Left kidney (tissue), 8 donors: ENCODE measurements at places on chromosomes 2 and 18. TPM values are rescaled to one million over a fixed set of nuclear protein-coding genes. Genes with fewer than 3 reads are reported as not detected.

GRCh38 chr18:40673150-40673549 lies 1281.9 kb upstream of the PIK3C3 start:
- DNase-seq: no peak

- DNase-seq: no peak
Observed at GRCh38 chr2:163312713-163313112, 423.1 kb downstream of the FIGN start.

DNA sequence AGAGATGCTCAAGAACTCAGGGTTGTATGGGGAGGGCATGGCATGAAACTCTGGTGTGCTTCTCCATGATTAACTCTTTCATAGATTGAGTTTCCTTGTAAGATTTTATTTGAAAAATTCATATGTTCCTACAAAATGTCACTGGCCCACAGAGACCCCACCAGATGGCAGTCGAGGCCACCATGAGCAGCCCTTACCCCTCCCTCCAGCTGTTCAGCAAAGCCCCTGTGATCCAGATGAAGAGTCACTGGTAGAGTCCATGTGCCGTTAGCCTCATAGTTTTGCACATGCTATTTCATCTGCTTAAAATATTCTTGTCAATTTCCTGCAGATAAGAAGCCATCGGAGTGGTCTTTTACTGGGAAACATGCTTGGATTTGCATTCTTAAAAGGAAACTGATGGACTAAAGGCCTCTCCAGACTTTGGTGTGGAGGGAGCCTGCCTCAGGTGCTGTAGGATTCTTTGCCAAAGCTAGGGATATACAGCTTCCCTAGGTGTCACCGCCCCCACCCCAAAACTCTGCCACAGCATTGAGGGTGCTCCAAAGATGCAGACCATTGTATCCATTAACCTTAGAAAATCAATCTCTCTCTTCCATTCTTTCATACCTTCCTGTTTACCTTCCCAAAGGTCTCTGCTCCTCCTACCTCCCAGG lies 18.8 kb downstream of the ZNF385B start:
- no peak for DNase-seq

Gene ARHGAP28
- 60.3 TPM for polyA plus RNA-seq

GRCh38 chr2:203401-203800 lies 60.4 kb downstream of the SH3YL1 start:
- DNase-seq: no peak

DNA sequence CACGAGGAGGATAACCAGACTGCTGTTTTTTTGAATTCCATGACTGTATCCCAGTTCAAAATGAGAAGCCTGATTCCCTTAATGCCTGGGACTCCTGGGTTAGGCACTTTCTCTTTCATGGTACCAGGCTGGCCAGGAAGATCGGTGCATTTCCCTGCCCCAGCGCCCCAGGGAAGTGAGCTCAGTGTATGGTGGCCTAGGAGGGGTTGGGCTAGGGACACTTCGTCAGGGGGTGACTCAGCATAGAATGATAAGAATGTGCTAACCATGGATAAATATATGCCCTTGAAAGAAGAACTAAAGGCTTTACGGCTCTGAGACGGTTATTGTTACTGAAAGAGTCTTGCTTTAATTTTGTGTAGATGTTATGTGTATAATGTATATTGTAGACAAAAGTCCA lies 27.5 kb upstream of the FAM237A start:
- no peak for DNase-seq

GRCh38 chr2:62307469-62308389 lies 111.8 kb downstream of the B3GNT2 start:
- DNase-seq: no peak

DNA sequence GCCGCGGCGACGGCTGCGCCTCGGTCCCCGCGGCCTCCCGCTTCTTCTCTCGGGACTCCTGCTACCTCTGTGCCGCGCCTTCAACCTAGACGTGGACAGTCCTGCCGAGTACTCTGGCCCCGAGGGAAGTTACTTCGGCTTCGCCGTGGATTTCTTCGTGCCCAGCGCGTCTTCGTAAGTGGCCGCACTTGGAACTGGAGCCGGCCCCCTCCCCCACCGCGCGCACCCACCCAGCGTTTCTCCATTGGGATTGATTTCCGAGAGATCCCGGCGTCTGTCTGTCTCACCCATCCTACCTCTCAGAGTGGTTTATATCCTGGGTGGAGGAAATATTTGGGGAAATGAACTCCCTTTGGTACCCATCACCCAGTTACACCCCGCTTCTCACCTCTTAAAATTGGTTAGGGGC lies 498 bp downstream of the ITGAV start:
- DNase-seq: peak; percentile 40

DNA sequence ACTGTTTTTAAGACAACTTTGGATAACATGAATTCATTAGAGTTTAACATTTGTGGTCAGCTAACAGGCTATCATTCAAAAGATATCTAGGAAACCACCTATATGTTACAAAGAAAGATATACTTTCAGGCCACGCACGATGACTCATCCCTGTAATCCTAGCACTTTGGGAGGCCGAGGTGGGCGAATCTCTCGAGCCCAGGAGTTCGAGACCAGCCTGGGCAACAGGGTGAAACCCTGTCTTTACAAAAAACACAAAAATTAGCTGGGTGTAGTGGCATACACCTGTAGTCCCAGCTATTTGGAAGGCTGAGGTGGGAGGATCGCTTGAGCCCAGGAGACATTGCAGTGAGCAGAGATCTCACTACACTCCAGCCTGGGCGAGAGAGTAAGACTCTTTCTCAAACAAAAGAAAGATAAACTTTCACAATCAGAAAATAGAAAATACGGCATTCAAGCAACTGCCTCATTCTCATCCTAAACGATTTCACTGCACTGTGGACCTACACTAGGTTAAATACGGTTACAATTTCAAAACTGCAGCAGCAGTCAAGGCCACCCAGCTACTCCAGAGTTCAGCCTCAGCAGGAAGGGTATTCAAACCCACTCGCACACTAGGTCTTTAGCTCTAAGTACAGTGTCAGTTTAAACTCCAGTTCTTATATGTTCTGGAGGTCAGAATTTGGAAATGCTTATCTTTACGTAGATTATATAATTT lies 250.0 kb upstream of the SLC39A10 start:
- no peak for DNase-seq

Gene HNMT
- polyA plus RNA-seq: 78.8 TPM

DNA sequence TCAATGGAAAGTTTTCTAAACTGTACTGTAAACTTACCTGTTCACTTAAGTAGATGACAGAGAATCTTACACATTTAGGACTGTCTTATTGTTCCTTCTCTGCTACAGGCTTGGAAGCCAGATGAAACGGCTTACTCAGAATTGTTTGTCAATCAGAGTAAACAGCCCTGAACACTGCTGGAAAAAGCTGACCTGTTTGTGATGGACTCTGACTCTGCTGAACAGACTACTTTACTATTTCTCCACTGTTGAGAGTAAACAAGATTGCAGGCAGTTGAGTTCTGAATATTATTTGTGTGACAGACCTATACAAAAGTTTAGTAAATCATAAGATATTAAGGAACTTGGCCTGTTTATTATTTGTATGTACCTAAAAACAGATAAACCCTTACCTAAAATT lies 99.0 kb downstream of the NOL10 start:
- no peak for DNase-seq

DNA sequence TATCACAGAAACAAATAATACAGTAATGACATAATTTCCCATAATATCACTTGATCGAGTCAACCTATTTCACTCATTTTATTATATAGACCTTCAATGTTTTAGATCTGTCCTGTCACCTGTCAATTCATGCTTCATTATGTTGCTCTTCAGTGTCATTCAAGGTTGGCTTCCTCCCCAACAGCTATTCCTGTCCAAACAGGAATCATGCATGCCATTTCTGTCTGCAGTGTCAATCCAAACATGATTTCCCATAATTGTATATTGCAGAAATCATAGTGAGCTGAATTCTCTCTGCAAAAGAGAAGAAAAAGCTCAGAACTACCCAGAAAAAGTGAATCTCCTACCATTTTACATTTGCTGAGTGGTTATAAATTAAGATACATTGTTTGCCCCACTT lies 628.6 kb downstream of the NR4A2 start:
- no peak for DNase-seq

DNA sequence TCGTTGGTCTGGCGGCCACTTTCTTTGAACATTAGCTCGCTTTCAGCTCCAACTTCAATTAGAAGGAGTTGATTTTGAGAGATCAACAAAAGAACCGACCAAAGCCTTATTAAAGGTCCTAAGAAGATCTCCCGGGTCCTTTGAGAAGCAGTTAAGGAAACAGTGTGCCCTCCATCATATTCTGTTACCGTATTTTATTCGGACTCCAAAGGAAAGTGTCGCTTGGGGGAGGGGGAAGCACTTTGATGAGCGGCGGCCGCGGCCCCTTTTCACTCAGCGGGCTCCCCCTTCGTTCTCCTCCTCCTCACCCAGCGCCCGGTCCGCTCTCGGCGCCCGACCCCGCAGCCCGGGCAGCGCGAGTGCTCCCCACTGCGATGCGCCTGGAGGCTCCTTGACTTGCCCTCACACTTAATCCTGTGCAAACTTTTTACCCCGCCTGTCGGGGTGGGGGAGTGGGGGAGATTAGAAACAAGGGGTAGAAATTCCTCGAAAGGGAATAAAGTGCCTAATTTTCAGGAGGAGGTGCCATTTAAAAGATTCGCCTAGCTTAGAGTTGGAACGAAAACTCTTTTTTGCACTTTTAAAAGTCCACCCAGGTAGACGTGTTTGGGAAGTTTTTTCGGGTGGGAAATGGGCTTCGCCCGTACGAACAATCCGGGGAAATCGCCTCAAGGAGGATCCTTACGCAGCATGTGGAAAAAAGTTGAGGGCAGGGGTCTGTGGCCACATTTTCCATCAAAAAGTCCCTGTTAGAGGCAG lies 1.2 kb upstream of the OTX1 start:
- DNase-seq: no peak

Gene SLC66A2
- 18.5 TPM for polyA plus RNA-seq

Gene NHEJ1
- polyA plus RNA-seq: 22.2 TPM

GRCh38 chr2:46066601-46067000 lies 230.6 kb upstream of the EPAS1 start:
- no peak for DNase-seq

DNA sequence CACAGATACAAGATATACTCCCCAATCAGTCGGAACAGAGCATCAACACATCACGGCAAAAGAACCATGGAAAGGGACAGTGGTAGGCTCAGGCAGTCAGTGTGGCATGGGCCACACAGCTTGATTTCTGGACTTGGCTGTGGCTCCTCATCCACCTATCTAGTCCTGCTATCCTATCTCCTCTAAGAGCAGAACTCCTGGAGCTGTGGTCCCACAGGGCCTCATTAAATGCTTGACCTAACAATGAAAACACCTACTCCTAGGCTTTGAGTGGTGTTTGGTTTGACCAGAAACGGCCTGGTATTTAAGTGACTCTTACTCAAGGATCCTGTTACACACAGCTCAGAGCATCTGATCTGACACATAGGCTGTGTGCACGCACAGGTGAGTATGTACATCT lies 33.6 kb upstream of the SMAD2 start:
- DNase-seq: no peak

Gene SOX11
- polyA plus RNA-seq: 22.9 TPM

GRCh38 chr2:58494071-58494501 lies 253.0 kb upstream of the FANCL start:
- peak; percentile 33 for DNase-seq
